ENCODE measurements at places on chromosomes 4 and X.

- no peak for DNase-seq
Observed at GRCh38 chrX:42694260-42694815, 83.6 kb downstream of the PPP1R2C start.

GRCh38 chrX:30568136-30568535, 9.4 kb downstream of the TASL start:
- no peak for DNase-seq

- no peak for DNase-seq
Observed at GRCh38 chr4:76488455-76488854, 53.4 kb downstream of the SHROOM3 start.

DNA sequence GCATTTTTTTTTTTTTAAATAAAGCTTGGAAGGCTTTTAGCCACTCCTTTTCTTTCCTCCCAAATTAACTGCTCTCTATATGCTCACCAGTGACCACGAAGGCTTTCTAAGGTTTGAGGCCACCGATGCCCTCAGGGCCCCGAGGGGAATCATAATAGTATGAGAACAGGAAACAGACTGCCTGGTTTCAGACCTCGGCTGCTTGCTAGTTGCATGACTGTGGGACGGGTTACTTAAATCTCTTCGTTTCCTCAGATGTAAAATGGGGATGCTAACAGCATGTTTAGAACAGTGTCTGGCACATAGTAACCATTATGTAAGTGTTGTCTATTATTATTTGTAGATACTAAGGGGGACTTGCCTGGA, 3.6 kb downstream of the LINC00632 start:
- DNase-seq: no peak

DNA sequence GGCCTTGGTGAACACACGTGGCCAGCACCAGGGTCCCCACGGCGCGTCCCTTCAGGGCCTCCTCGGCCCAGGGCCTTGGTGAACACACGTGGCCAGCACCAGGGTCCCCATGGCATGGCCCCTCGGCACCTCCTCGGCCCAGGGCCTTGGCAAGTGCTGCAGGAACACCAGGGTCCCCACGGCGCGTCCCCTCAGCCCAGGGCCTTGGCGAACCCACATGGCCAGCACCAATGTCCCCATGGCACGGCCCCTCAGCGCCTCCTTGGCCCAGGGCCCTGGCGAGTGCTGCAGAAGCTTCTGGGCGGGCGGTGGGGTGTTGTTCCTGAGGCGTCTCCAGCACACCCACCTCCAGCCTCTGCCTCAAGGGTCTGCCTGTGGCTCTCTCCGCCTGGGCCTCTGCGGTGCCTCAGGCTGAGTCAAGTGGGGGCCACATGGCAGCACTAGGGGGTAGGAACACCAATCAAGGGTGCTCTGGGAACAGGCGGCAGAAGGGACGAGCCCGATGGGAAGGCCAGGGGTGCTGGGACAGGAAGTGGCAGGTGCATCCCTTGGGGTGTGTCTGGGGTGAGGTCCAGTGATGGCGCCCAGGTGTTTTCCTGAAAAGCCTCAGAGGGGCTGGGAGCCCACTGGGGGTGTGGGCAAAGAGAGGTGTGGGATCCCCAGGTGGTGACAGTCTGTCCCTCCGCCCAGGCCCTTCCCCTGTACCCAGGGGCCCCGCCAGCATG, 41.8 kb upstream of the CPLX1 start:
- DNase-seq: no peak

DNA sequence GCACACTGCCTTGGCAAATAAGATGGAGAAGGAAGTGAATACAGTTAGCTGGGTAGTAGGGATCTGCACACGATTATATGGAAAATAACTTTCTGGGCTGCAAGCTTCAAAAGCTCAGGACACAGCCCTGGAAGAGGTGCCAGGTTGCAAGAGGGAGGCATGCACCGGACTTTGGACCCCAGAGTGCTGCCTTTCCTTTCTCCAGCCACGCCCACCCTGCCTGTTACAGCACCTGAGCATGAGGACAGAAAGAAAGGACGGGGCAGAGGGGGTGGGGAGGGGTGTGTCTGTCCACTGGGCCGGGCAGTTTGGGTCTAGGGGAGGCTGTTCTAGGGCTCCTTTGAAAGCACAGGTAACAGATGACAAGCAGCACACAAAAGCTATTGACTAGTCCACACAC, 152.8 kb downstream of the ENPP6 start:
- DNase-seq: no peak

GRCh38 chrX:70043685-70044084, 6.1 kb downstream of the AWAT2 start:
- DNase-seq: no peak

GRCh38 chrX:53511322-53511721, 77.2 kb upstream of the HSD17B10 start:
- no peak for DNase-seq

DNA sequence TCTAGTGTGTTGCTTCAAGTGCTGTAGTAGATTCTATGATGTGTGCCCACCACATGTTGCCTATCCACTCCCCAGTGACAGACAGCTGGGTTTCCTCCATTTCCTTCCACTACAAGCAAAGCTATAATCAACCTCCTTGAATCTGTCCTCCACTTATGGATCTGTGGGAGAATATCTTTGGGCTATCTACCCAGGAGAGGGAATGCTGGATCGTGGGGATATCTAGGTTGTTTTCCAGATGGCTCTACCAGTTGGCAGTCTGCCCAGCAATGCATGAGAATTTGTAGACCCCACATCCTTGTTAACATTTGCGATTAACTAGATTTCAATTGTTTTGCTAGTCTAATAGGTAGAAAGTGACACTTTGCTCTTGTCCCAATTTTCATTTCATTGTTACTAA, 10.3 kb downstream of the NMU start:
- DNase-seq: no peak

DNA sequence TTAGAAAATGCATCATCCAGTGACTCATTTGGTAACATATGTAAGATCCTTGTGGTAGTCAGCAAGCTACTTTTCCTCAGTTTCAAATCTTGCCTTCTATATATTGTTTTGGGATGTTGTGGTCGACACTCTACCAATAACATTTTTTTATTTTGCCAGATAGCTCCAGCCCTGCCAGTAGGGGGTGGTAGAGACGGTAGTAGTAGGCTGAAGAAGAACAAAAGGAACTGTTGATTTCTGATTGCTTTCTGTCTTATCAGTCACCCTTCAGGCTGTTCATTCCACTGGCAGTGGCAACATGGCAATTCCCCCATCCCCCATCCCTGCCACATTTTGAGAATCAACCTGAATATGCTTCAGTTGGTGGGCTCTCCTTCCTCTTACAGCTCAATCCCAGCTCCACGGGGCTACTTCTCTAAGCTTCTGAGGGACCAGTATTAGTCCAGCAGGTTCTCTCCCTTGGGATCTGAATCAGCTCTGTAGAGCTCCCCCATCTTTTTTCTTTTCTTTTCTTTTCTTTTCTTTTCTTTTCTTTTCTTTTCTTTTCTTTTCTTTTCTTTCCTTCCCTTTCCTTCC, 171.5 kb upstream of the VEGFC start:
- no peak for DNase-seq

- no peak for DNase-seq
Observed at GRCh38 chrX:39665830-39666518, 431.8 kb downstream of the BCOR start.

- DNase-seq: no peak
Observed at GRCh38 chrX:100874325-100874724, at the start of gene NOX1. TSS of gene NOX1 (minus strand) at chrX:100874359. CDS start at chrX:100874139, 220 bp downstream.

- no peak for DNase-seq
Observed at GRCh38 chr4:16537926-16538325, 311.7 kb upstream of the TAPT1 start.

DNA sequence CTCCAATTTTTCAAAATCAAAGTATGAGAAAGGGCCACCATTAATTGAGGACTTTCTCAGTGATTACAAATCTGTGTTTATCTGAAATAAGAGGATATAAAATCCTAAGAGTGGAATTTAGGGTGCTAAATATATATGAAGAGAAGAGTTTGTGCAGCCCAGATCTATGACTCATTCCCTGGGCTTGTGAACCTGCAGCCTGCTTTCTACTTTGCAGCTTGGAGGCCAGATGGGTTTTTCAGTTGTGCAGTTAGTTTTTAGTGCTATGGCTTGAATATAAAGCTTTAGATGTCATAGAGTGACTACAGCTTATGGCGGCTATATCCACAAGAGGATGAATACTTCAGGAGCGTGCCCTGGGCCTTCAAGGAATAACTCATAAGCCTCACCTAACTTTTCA, 1391.1 kb downstream of the FSTL5 start:
- DNase-seq: no peak

GRCh38 chrX:103360092-103360491, 3.8 kb downstream of the TCEAL9 start:
- DNase-seq: no peak

DNA sequence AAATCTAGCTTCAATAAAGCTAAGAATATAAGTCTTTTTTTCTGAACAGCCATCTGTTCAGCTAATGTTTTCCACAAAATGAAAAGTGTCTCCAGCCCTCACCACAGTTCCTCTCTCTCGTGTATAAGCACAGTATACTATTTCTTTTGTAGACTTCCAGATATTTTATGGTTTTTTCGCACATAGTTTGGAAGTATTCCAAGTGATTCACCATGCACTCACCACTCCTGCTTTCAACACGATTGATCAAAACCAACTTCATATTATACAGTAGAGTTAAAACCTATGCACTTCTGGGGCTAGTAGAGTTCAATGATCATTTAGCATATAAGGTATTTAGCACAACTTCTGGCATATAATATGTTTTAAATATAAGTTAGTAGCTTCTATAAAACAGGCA, 105.8 kb upstream of the DCAF12L1 start:
- DNase-seq: no peak

DNA sequence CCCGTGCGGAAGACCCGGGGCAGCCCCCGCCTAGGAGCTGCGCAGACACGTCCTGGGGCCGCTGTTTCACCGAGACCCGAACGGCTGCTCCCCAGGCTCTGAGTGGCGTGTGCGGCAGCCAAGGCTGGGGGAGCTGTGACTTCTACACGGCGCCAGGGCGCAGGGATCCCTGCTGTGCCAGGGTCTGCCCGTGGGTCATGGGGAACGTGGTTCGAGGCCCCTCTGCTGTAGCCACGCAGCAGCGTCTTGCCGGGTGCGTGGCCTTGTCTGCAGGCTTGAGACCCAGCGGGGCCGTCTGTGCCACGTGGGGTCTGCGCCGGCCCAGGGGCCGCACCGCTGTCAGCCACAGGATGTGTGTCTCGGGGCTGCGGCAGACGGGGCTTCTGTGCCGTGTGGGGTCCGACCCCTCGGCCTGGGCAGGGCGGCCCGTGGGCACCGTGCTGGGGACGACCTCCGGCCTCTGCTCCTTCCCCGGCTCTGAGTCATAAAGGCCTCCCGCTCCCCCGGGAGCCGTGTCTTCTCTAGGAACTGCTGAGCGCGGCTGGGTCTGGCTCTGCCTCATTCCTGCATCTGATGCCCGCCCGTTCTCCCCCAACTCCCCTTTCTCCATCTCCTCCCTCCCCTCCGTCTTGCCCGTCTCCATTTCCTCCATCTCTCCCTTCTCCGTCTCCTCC, 12.7 kb upstream of the GTPBP6 start:
- DNase-seq: no peak
